ENCODE measurements at places on chromosomes 13 and 19. TPM values are rescaled to one million over a fixed set of nuclear protein-coding genes. Genes with fewer than 3 reads are reported as not detected.

CSNK1A1L gene
- total RNA-seq = not detected

FBXO17 gene
- 44.9 TPM for total RNA-seq

ZNF358 gene
- total RNA-seq = 93.5 TPM

SMG9 gene
- 64.9 TPM for total RNA-seq

GRCh38 chr13:23472189-23472588, 38.7 kb upstream of the SACS start:
- H3K27ac ChIP-seq = no peak overlapping the region
- H3K4me1 ChIP-seq = peaks cover 15% of the 10 kb centered on the region
- H3K36me3 ChIP-seq = no peaks in the 10 kb centered on the region

DNA sequence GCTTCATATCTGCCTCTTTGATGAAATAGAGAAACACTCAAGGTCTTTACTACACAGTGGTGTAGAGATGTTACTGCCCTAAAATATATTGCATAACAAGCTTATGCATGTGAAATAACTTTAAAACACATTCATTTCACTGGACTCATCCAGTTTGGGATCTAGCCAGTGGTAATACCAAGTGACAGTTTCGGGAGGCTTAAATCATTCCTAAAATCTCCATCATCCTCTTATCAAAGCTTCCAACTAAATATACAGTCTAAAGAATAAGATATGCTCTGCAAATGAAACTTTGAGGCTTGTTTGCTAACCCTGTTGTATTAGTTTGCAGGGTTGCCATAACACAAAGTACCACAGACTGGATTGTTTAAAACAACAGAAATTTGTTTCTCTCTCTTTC, 52.8 kb downstream of the THSD1 start:
- peaks cover 38% of the 10 kb centered on the region for H3K4me1 ChIP-seq
- no peak overlapping the region for H3K4me3 ChIP-seq
- no peak for DNase-seq
- no peaks in the 10 kb centered on the region for H3K36me3 ChIP-seq
- H3K27ac ChIP-seq = no peak overlapping the region

GRCh38 chr13:31093145-31093885, 68.4 kb downstream of the HSPH1 start:
- no peak overlapping the region for H3K4me3 ChIP-seq
- H3K27me3 ChIP-seq = peaks cover 50% of the 10 kb centered on the region
- H3K36me3 ChIP-seq = no peaks in the 10 kb centered on the region
- H3K4me1 ChIP-seq = no peaks in the 10 kb centered on the region

GRCh38 chr13:97848886-97849285, 104.6 kb upstream of the IPO5 start:
- H3K27ac ChIP-seq = no peak overlapping the region
- peaks cover 1% of the 10 kb centered on the region for H3K27me3 ChIP-seq
- DNase-seq = no peak
- H3K36me3 ChIP-seq = no peaks in the 10 kb centered on the region

Data from osteocyte (in vitro differentiated cells).